Stimulated activated CD8-positive, alpha-beta memory T cell treated with anti-CD3 and anti-CD28 coated beads, Interleukin-7, amount 100 ng/mL, for 1 hour (primary cell): ENCODE measurements at places on chromosomes 7 and 10.

- no peak for DNase-seq
These were observed 22.4 kb upstream of the MICU1 start for GRCh38 chr10:72648301-72648700.

GRCh38 chr10:99975106-99975829 lies 34.5 kb downstream of the DNMBP start:
- DNase-seq, result no peak

DNA sequence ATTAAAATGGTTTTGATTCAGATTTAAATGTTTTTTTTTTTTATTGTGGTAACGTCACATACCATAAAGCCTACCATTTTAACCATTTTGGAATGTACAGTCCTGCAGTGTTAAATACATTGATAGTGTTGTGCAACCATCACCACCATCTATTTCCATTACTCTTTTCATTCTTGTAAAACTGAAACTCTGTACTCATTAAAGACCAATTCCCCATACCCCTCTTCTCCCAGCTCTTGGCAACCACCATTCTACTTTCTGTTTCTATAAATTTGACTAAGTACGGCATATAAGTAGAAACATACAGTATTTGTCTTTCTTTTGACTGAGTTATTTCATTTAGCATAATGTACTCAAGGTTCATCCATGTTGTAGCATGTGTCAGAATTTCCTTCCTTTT lies 96.2 kb downstream of the EXOC4 start:
- no peak for DNase-seq

DNA sequence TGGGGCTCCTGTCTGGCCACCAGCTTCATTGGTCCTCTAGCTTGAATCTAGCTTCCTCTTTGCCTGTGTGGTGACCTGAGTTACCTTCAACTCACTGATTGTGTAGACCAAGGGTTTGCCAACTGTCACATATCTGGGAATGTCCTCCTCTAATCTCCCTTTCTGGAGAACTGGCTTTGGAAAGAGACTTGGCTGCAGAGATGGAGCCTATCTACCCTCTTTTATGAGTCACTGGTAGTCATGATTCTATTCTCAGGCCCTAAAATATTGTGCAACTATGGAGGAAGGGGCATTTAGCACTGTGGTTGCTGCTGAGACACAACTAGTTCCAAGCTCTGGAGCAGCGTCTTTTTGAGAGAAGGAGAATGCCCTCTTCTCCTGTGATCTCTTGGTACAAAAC lies 691.3 kb downstream of the KCNMA1 start:
- DNase-seq, result no peak

DNA sequence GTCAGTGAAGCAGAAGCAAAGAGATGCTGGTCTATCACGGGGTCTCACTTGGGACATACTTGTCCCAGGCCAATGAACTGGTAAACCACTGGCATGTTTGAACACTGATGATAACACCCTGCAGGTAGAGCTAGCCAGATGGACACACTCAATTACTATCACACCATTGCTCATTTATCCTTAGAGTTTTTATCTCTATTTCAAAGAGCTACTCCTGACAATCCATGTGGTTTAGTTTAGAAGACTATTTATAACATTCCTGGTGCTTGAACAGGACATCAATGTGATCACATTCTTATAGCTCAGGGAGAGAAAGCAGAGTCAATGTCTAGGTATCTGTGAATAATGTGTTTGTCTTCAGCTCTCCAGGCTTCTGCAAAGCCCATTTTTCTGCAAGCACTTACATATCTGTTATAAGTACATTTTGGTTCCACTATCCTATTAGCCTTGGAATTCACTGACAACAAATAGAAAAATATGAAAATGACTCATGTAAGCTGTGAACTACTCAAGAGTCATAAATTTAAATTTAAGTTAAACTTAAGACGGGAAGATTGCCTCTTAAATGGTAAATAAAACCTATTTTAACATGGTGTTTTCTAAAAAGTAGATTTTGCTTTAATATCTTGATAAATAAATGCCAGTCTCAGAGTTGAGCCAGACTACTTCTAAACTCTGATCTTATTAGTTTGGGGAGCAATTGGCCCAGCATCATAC lies 106.7 kb upstream of the MBL2 start:
- DNase-seq, result no peak

DNA sequence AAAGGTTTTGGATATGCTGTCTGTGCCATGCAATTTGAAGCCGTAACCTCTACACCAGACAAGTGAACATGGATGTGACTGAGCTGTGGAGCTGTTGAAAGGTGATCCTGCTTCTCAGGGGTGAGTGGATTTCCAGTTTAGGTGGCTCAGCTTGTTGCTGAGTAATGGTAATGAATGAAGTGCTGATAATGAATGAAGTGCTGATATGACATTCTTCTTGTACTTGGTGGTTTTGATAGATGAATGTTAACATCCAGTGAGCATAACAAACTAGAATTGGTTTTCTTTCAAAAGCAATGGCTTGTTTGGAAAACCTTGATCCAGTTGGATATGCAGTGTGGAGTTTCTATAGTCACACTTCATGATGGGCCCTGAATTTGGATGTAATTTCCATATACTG lies 89.7 kb upstream of the FZD8 start:
- no peak for DNase-seq

GRCh38 chr7:16850614-16851466 lies 30.9 kb downstream of the AGR3 start:
- no peak for DNase-seq

- no peak for DNase-seq
These were observed 6.0 kb upstream of the PURB start for GRCh38 chr7:44891372-44891771.

DNA sequence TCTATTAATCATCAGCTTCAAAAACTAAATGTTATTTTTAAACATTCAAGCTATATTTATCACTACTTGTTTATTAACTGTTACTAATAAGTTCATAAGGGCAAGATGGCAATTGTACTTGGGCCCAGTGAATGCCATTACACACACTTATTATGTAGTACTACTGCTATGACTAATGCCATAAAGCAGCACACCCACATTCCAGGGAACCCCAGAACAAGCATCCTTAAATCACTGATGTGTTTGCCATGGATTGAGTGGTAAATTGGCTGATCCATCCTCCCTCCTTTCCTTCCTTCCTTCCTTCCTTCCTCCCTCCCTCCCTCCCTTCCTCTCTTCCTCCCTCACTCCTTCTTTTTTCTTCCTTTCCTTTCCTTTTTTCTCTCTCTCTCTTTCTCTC lies 37.4 kb upstream of the RSU1 start:
- DNase-seq, result no peak

- DNase-seq, result no peak
These were observed 33.4 kb downstream of the ELFN1 start for GRCh38 chr7:1703441-1703840.

- no peak for DNase-seq
These were observed 38.8 kb downstream of the DLG5 start for GRCh38 chr10:77887631-77888355.

DNA sequence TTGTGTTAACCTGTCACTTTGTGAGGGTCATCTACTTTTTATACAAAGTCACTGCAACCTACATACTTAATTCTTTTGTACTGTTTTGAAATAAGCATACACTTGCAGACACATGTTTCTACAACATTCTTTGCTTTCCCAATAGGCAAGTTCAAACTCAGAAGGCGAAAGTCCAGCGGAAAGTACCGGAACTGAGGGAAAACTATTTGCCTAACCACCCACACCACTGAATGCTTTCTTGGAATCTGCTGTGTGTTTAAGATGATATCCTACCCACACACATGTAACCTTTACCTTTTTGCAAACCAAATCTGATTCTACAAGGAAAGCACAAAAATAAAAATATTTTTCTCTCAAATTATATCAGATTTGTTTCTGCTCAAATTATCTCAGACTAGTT lies 139.4 kb upstream of the AGR3 start:
- DNase-seq, result no peak

DNA sequence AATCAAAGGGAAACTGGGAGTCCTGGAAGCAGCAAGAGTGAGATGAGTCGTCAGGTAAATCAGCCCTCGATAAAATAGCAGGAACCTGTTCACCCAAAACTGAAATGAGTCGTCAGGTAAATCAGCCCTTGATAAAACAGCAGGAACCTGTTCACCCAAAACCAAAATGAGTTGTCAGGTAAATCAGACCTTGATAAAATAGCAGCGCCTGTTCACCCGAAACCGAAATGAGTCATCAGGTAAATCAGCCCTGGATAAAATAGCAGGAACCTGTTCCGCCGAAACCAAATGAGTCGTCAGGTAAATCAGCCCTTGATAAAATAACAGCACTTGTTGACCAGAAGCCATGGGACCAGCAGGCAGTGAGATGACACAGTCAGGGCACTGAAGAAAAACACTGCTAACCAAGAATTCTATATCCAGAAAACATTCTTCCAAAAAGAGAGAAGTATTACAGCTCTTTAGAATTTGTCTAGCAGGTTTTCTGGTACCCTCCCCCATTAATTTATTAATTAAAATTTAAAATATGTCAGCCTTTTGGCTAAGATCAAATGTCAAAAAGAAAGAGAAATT lies 3.4 kb upstream of the CYP2E1 start:
- DNase-seq, result no peak

DNA sequence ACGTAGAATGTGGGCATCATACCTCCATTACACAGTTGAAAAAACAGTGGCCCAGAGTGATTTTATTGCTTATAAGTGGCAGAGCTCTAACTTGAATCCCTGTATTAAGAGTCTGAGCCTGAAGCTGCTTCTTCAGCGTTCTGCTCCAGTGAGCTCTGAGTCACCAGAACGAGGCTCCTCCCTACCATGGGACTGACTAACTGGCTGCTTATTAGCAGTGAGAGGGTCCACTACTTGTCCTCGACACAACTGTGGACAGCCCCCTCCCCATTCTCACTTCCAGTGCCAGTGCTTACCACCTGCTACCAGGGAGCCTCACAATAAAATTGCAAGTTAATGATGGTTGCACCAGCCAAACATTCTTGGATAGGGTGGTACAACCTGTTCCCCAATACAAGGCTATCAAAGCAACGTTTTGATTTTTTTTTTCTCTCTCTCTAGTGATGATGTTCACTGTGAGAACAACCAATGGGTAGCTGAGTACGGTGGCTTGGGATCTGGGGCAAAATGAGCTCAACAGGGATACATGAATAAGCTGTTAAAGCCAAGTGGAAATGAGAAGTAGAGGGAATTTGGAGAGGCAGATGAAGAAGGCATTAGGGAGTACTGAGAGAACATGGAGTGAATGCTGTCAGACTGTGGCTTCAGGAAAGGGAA lies 2.7 kb upstream of the NRG3 start:
- no peak for DNase-seq

DNA sequence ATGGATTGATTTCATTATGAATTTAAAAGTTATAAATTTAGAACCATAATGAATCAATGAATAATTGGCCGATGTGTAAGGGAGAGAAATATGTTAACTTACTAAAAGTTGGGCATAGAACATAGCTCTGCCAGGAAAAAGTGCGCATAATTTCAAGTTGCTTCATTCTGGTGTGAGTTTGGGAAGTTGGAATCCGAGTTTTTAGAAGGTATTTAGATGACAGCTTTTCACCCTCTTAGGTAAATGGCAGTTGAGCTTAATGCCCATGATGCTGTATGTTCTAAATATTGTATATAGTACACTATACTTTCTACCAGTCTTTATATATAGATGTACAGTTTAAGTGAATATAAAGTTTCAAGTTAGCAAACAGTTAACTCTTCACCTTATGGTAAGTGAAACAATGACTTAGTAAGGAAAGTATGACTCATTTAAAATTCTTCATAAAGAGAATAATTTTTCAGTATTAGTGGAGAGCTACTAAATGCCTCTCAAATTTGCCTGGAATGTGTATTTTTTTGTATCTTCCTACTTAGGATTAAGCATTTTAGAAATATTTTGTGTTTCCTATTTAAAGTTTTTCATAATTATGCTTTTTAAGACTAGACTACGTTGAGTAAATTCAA lies 1.6 kb downstream of the C1GALT1 start:
- DNase-seq, result no peak

DNA sequence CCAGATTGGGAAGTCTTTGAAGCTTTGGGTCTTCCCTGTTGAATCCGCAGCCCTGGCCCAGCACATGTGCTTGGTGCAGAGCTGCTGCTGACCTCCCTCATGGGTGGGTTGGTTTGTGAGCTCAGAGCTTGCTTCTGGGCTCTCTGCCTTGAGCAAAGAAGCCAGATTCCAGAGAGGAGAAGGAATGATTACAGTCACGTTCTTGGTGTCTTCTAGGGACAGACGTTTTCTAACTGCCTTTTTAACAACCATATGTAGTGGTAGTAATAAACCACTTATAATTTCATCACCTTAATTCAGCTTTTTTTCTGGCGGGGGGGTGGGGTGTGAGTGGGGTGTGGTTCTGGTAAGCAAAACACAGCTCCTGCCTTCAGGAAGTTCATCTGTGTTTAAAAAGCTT lies 39.5 kb downstream of the LRMDA start:
- DNase-seq, result no peak

- no peak for DNase-seq
These were observed 12.2 kb downstream of the RPS24 start for GRCh38 chr10:78045856-78046255.

DNA sequence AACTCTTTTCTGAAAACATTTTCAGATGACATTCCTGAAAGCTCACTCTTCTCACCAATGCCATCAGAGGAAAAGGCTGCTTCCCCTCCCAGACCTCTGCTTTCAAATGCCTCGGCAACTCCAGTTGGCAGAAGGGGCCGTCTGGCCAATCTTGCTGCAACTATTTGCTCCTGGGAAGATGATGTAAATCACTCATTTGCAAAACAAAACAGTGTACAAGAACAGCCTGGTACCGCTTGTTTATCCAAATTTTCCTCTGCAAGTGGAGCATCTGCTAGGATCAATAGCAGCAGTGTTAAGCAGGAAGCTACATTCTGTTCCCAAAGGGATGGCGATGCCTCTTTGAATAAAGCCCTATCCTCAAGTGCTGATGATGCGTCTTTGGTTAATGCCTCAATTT lies 16.5 kb downstream of the ANLN start:
- DNase-seq, result no peak

- DNase-seq, result no peak
These were observed 108.4 kb downstream of the KLF6 start for GRCh38 chr10:3676564-3676963.

DNA sequence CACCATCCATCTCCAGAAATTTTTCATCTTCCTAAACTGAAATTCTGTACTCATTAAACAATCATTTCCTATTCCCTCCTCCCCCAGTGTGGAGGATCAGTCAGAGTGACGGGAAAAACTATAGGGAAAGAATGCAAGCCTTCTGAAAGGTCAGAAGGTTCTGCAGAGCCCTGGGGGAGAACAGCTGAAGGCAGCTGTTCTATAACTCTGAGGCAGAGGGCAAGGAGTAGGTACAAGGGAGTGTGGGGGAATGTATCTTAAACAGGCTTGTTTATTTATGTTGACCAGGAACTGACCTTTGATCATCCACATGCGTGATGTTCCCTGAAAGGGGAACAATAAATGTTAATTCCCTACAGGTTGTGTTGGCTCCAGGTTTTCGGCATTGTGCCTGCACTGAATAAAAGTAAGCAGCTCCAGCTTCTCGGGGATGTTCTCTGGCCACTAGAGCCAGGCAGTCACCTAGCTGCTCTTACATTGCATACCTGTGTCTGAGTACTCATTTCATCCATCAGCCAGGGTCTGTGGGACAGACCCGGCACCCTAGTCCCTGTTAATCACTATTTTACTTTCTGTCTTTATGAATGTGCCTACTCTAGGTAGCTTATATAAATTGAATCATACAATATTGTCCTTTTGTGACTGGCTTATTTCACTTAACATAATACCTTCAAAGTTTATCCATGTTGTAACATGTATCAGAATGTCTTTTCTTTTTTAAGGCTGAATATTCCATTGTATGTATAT lies 5.8 kb downstream of the IFIT1 start:
- no peak for DNase-seq

GRCh38 chr7:92412745-92413144 lies 34.5 kb upstream of the GATAD1 start:
- no peak for DNase-seq
